ENCODE measurements at places on chromosomes 11 and 22. TPM values are rescaled to one million over a fixed set of nuclear protein-coding genes. Genes with fewer than 3 reads are reported as not detected.

The ZNRF3 gene
- total RNA-seq, result 6.9 TPM

The APOA4 gene
- total RNA-seq, result not detected

The GRIK4 gene
- total RNA-seq, result under 0.01 TPM

The EMSY gene
- 17.4 TPM for total RNA-seq

The PES1 gene
- 64.8 TPM for total RNA-seq

The OR10D3 gene
- total RNA-seq, result not detected

The MAPK8IP1 gene
- total RNA-seq, result 9.7 TPM

The TRPM5 gene
- total RNA-seq, result under 0.01 TPM

The MMP8 gene
- total RNA-seq, result under 0.01 TPM

The MYO7A gene
- under 0.01 TPM for total RNA-seq

All from osteoblast (primary cell).